Colonic mucosa (tissue), 4 donors: ENCODE measurements at places on chromosomes 11 and 22. TPM values are rescaled to one million over a fixed set of nuclear protein-coding genes. Genes with fewer than 3 reads are reported as not detected.

Gene TRIM49C
- not detected for total RNA-seq

DNA sequence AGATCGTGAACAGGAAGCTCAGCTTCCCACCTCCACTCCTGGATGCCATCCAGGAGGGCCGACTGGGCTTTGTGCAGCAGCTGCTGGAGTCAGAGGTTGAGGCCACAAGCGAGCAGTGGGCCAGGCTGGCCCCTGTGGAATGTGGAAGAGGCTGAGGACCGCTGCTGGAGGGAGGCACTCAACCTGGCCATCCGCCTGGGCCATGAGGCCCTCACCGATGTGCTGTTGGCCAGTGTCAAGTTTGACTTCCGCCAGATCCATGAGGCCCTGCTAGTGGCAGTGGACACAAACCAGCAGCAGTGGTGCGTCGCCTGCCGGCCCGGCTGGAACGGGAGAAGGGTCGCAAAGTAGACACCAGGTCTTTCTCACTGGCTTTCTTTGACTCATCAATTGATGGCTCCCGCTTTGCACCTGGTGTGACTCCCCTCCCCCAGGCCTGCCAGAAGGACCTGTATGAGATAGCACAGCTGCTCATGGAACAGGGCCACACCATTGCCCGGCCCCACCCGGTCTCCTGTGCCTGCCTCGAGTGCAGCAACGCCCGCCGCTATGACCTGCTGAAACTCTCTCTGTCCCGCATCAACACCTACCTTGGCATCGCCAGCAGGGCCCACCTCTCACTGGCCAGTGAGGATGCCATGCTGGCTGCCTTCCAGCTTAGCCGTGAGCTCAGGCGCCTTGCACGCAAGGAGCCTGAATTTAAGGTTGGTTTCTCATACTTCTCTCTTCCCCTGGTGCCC is 24.9 kb downstream of the ART5 start:
- H3K27me3 ChIP-seq, result no peaks in the 10 kb centered on the region
- no peaks in the 10 kb centered on the region for H3K4me1 ChIP-seq
- no peak overlapping the region for H3K4me3 ChIP-seq

DNA sequence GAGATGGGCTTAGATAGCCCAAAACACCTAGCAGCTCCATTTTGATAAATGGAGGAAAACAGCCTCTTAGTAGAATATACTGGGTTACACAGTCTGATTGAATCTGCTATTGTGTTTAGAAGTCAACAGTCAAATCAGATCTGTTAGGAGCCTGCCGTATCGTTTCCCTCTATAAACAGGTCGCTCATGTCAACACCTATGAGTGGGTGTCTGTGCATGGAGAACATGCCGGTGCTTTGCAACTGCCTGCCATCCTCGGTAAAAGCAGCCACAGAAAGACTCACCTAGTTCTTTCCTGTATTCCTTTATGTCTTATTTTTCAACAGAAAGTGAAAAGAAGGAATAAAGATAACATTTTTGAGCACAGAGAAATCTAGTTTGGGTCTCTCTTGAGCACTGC is 99.4 kb downstream of the ETS1 start:
- peaks cover 3% of the 10 kb centered on the region for H3K36me3 ChIP-seq
- no peaks in the 10 kb centered on the region for H3K27me3 ChIP-seq
- no peak for DNase-seq
- no peak overlapping the region for H3K4me3 ChIP-seq

DNA sequence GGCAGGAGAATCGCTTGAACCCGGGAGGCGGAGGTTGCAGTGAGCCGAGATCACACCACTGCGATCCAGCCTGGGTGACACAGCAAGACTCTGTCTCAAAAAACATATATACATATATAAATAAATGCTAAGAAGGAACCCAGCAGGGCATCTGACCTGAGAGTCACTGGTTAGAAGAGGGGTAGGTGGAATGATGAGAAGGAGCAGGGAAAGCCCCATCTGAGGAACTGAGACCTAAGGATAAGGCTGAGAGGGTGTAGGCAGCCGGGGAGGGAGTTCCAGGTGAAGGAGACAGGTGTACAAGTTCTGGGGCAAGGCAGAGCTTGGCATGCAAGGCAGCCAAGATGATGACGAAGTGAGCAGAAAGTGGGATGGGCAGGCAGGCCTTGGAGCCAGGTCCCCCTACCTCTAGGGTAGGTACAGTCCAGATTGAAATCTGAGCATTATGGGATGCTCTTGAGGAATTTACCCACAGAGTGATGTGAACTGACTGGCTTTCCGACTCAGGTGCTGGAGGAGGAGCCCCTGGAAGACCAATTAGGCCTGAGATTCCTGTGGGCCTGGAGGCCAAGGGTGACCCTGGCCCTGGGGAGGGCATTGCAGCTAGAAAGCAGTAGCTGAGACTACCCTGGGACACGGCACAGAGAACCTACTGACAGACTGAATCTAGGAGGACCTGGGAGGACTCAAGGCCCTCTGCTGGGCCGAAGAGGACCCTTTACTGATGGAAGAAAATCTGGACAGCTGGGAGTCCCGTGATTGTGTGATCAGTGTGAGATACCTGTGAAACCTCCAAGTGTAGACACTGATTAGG is 22.8 kb downstream of the KLHL22 start:
- no peaks in the 10 kb centered on the region for H3K27me3 ChIP-seq
- no peaks in the 10 kb centered on the region for H3K36me3 ChIP-seq
- no peak for DNase-seq
- H3K4me3 ChIP-seq, result no peak overlapping the region
- H3K4me1 ChIP-seq, result no peaks in the 10 kb centered on the region

- no peaks in the 10 kb centered on the region for H3K4me1 ChIP-seq
- no peaks in the 10 kb centered on the region for H3K27me3 ChIP-seq
- H3K36me3 ChIP-seq, result no peaks in the 10 kb centered on the region
- no peak overlapping the region for H3K4me3 ChIP-seq
- no peak overlapping the region for H3K27ac ChIP-seq
Observed at GRCh38 chr22:22091400-22091878, 108.9 kb upstream of the TOP3B start.

- no peak for DNase-seq
- H3K27ac ChIP-seq, result no peak overlapping the region
- H3K27me3 ChIP-seq, result no peaks in the 10 kb centered on the region
- H3K36me3 ChIP-seq, result no peaks in the 10 kb centered on the region
Observed at GRCh38 chr11:104531075-104531474, 367.1 kb upstream of the PDGFD start.

- H3K27ac ChIP-seq, result no peak overlapping the region
- H3K4me3 ChIP-seq, result no peak overlapping the region
- no peaks in the 10 kb centered on the region for H3K36me3 ChIP-seq
- no peaks in the 10 kb centered on the region for H3K27me3 ChIP-seq
- DNase-seq, result no peak
Observed at GRCh38 chr11:101931692-101932091, 15.4 kb upstream of the ANGPTL5 start.

GRCh38 chr11:120180551-120181232 is 30.1 kb upstream of the OAF start:
- peak; percentile 17 for DNase-seq
- H3K4me1 ChIP-seq, result peaks cover 4% of the 10 kb centered on the region
- H3K36me3 ChIP-seq, result no peaks in the 10 kb centered on the region

GRCh38 chr11:85236211-85236610 is 390.9 kb downstream of the DLG2 start:
- no peaks in the 10 kb centered on the region for H3K4me1 ChIP-seq
- no peak overlapping the region for H3K27ac ChIP-seq
- no peaks in the 10 kb centered on the region for H3K36me3 ChIP-seq
- no peak for DNase-seq
- H3K27me3 ChIP-seq, result no peaks in the 10 kb centered on the region
- H3K4me3 ChIP-seq, result no peak overlapping the region

- DNase-seq, result no peak
- no peaks in the 10 kb centered on the region for H3K36me3 ChIP-seq
- H3K27ac ChIP-seq, result no peak overlapping the region
- H3K4me3 ChIP-seq, result no peak overlapping the region
Observed at GRCh38 chr11:5288906-5289550, 12.7 kb downstream of the OR51B4 start.

GRCh38 chr11:134425413-134425812 is 13.4 kb upstream of the B3GAT1 start:
- H3K4me3 ChIP-seq, result no peak overlapping the region
- H3K4me1 ChIP-seq, result no peaks in the 10 kb centered on the region
- H3K27me3 ChIP-seq, result no peaks in the 10 kb centered on the region
- no peaks in the 10 kb centered on the region for H3K36me3 ChIP-seq
- no peak for DNase-seq
- H3K27ac ChIP-seq, result no peak overlapping the region

DNA sequence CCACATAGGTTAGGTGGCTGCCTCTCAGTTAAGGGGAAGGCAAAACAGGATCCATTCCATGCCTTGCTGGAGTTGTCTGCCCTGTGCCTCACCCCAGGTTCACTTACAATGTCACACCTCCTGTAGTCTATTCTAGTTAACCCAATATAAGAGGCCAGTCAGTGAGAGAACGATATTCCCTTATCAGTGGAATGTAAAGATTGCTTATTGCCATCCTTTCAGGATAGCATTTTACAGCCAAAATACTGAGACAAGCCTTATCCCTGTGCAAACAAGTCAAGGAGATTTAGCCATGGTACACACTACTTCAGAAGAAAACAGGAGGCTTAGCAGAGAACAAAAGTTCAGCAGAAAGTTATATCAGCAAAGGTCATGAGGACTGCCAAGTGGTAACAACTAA is 5.5 kb downstream of the CYP2R1 start:
- no peaks in the 10 kb centered on the region for H3K4me1 ChIP-seq
- H3K4me3 ChIP-seq, result no peak overlapping the region
- no peak overlapping the region for H3K27ac ChIP-seq

Gene C22orf31
- total RNA-seq, result not detected

GRCh38 chr22:31055635-31056159 is 25.4 kb upstream of the SMTN start:
- DNase-seq, result peak; percentile 73
- H3K36me3 ChIP-seq, result no peaks in the 10 kb centered on the region
- H3K27ac ChIP-seq, result peak overlapping the region; percentile 72
- H3K27me3 ChIP-seq, result no peaks in the 10 kb centered on the region
- H3K4me1 ChIP-seq, result no peaks in the 10 kb centered on the region

- no peak overlapping the region for H3K4me3 ChIP-seq
- peak; percentile 12 for DNase-seq
- H3K27ac ChIP-seq, result peak overlapping the region; percentile 53
- H3K4me1 ChIP-seq, result no peaks in the 10 kb centered on the region
Observed at GRCh38 chr11:10606536-10607208, 38.2 kb upstream of the LYVE1 start.

DNA sequence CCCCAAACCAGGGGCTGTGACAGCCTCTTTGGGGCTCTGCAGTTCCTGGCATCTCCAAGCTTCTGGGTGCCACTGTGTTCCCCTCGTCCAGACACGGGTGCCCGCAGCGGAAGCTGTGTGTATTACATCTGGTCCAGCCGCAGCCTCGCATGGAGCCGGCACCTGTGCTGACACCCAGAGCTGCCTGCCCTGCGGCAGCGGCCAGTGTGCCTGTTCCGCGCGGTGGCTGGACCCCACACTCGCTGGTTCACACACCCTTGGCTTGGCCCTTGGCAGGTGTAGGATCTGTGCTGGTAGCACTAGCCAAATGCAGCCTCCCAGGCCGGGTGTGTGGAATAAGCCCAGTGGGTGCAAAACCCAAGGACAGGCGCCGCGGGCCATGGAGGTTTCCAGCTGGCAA is 24.5 kb upstream of the RNASEH2C start:
- DNase-seq, result no peak
- no peak overlapping the region for H3K27ac ChIP-seq
- no peaks in the 10 kb centered on the region for H3K36me3 ChIP-seq
- H3K27me3 ChIP-seq, result no peaks in the 10 kb centered on the region
- H3K4me3 ChIP-seq, result no peak overlapping the region
- no peaks in the 10 kb centered on the region for H3K4me1 ChIP-seq

Gene ZNF215
- 7.3 TPM for total RNA-seq

GRCh38 chr22:50734986-50735738 is 2.8 kb upstream of the ACR start:
- no peaks in the 10 kb centered on the region for H3K27me3 ChIP-seq
- H3K4me1 ChIP-seq, result peaks cover 6% of the 10 kb centered on the region
- H3K27ac ChIP-seq, result no peak overlapping the region
- peak; percentile 9 for DNase-seq

DNA sequence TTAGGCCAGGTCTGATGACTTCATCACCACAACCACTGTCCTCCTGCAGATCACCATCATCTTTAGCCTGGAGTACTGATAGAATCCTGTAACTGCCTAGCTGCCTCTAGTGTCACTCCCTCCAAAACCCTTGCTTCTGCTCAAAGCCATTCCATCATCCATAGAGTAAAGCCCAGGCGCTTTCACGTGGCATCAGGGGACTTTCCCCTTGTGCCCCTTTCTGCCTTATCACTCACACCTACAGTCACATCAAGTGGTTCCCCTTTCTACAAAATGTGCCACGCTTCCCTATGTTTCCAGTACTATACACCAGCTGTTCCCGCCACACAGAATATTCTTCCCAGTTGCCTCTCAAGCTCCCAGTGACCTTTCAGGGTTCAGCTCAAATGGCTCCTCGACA is 75.9 kb downstream of the MN1 start:
- H3K27me3 ChIP-seq, result no peaks in the 10 kb centered on the region
- H3K27ac ChIP-seq, result no peak overlapping the region
- no peaks in the 10 kb centered on the region for H3K4me1 ChIP-seq
- no peak for DNase-seq
- no peak overlapping the region for H3K4me3 ChIP-seq

- H3K27ac ChIP-seq, result peak overlapping the region; percentile 77
- H3K27me3 ChIP-seq, result no peaks in the 10 kb centered on the region
- no peak overlapping the region for H3K4me3 ChIP-seq
Observed at GRCh38 chr22:37546437-37547250, 13.6 kb upstream of the CDC42EP1 start.

DNA sequence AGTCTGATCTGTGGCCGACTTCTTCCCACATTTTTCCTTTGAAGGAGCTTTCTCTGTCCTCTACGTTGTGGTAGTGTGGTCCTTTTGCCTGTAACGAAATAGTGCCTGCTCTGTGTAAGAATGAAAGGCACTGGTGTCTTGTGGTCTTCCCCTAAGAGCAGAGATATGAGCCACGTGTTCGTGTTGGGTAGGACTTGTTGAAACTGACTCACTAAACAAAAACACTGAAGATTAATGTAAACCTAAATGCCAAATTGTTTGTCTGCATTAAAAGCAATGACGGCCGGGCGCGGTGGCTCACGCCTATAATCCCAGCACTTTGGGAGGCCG is 10.1 kb upstream of the RPS3 start:
- no peak for DNase-seq
- H3K27me3 ChIP-seq, result no peaks in the 10 kb centered on the region
- H3K4me3 ChIP-seq, result no peak overlapping the region
- no peak overlapping the region for H3K27ac ChIP-seq
- H3K36me3 ChIP-seq, result no peaks in the 10 kb centered on the region

Gene SCN3B
- 1.2 TPM for total RNA-seq

- peaks cover 12% of the 10 kb centered on the region for H3K4me1 ChIP-seq
- peak within 1 kb of the TSS; percentile 20 for H3K4me3 ChIP-seq
- DNase-seq, result no peak
- peaks cover 15% of the 10 kb centered on the region for H3K27me3 ChIP-seq
Observed at GRCh38 chr11:15073361-15074205, at the start of gene CALCB. Gene CALCB (plus strand): TSS chr11:15073593. CDS start chr11:15074719, 1,126 bp downstream.

GRCh38 chr11:7696424-7696823 is 9.9 kb downstream of the OVCH2 start:
- no peak overlapping the region for H3K27ac ChIP-seq
- no peak overlapping the region for H3K4me3 ChIP-seq
- H3K4me1 ChIP-seq, result no peaks in the 10 kb centered on the region

Gene FXYD2
- 1.5 TPM for total RNA-seq
